ENCODE measurements at places on chromosomes 11 and 22.
A peak's percentile ranks its signal among the peaks of the same experiment; 100 is the strongest.

DNA sequence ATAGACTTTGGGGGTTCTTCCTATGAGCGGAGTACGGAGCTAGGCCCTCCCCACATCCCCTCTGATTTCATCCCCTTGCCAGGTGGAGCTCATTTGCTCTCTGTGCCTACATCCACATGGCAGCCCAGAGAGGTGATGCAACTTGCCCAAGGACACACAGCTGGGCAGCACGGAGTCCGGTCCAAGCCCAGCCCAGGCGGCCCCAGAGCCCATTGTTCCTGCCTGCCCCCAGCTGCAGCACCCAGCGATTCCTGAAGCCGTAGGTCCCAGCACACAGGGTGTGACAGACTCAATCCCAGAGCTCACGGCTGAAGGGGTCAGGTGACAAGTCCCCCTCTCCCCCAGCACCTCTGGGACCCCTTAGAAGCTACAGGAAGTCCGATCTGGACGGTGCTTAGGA lies 22.2 kb upstream of the RFPL3 start:
- DNase-seq: no peak

GRCh38 chr11:9040410-9040809 lies 36.6 kb upstream of the NRIP3 start:
- no peak for DNase-seq

DNA sequence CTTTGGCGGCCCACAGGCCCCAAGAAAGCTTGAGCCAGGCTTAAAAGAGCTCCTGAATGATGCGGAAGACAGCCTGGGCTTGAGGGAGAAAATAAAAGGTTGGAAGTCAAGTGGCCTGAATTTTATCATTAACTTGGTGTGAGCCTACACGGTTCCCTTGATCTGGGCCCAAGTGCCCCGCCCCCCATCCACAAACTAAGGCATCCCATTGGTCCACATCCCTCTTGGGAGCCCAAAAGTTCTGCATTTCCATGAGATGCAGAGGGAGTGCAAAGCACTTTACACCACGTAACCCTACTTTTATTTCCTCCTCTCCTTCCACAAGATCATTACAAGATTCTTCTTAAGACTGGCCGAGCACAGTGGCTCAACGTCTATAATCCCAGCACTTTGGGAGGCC lies 22.2 kb downstream of the LARGE1 start:
- no peak for DNase-seq

DNA sequence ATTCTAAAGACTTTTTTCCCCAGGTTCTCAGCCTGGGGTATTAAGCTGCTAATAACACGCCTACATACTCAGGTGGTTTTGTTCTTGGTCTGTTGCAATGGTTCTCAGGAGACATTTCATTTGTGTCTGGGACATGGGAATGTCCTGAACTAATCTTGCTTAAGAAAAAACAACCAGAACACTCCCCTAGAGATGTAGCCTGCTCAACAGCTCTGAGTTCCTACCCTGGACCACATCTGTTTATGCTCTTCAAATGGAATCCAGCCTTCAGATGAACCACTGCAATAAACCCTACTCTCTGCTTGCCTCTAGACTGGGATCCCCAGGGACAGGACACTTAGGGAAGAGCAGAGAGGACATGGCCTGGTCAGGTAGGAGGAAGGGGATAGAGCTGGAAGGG lies 29.9 kb downstream of the RELT start:
- DNase-seq: no peak

- no peak for DNase-seq
These were observed 156.9 kb downstream of the NCAM1 start for GRCh38 chr11:113118104-113118503.

- peak; percentile 61 for DNase-seq
These were observed 29.9 kb downstream of the ARVCF start for GRCh38 chr22:19986410-19987341.

All from stimulated activated CD4-positive, alpha-beta T cell treated with anti-CD3 and anti-CD28 coated beads, Interleukin-4, amount 100 ng/mL, for 1 hour (primary cell).